SIG-M5 (cell line): ENCODE measurements at places on chromosomes 5 and 9.
A peak's percentile ranks its signal among the peaks of the same experiment; 100 is the strongest.

GRCh38 chr9:137276473-137277328 is 825 bp upstream of the TOR4A start:
- DNase-seq = no peak

DNA sequence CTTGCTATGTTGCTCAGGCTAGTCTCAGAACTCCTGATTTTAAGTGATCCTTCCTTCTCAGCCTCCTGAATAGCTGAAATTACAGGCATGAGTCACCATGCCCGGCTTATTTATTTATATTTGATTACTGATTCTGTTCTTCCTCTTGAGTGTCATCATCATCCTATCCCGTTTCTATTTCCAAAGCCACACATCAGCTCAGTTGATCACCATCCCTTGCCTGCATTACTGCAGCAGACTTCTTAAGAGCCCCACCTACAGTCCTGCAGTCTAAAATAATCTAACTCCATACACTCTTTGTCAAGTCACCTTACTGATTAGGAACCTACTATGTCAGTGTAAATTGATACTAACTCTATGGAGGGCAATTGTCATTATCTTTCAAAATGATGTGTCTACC is 138.9 kb upstream of the RAI14 start:
- no peak for DNase-seq

- no peak for DNase-seq
These were observed 359.4 kb downstream of the ENC1 start for GRCh38 chr5:74281166-74281565.

- DNase-seq = no peak
These were observed 150.3 kb upstream of the GRIA1 start for GRCh38 chr5:153340139-153340538.

- DNase-seq = no peak
These were observed 11.3 kb downstream of the PDGFRB start for GRCh38 chr5:150144246-150144801.

- no peak for DNase-seq
These were observed 45.4 kb upstream of the TDRD7 start for GRCh38 chr9:97366476-97366875.

DNA sequence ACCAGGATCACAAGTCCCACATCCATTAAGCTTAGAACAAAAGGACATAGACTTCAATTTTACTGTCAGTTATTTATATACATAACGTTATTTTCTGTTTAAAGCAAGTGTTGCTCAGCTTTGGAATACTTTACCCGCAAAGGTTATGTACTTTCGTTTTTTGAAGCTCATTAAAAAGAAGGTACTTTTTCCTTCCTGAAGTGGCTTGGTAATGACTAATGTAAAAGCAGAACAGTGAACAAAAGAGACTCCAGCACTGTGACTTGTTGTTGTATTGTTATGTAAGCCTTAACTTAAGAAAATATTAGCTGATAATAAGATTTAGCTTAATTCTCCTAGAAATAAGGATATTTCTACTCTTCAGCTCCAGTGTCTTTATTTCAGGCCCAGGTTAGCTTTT is 97.3 kb upstream of the SLCO6A1 start:
- DNase-seq = no peak

GRCh38 chr9:82127465-82127864 is 138.9 kb downstream of the SPATA31D1 start:
- DNase-seq = no peak

- DNase-seq = peak; percentile 16
These were observed at the start of gene FRMD3 for GRCh38 chr9:83538172-83538889. Gene FRMD3 (minus strand): TSS chr9:83538401. CDS start chr9:83538231, 170 bp downstream.

GRCh38 chr9:91625331-91625730 is 201.7 kb upstream of the NFIL3 start:
- DNase-seq = no peak

DNA sequence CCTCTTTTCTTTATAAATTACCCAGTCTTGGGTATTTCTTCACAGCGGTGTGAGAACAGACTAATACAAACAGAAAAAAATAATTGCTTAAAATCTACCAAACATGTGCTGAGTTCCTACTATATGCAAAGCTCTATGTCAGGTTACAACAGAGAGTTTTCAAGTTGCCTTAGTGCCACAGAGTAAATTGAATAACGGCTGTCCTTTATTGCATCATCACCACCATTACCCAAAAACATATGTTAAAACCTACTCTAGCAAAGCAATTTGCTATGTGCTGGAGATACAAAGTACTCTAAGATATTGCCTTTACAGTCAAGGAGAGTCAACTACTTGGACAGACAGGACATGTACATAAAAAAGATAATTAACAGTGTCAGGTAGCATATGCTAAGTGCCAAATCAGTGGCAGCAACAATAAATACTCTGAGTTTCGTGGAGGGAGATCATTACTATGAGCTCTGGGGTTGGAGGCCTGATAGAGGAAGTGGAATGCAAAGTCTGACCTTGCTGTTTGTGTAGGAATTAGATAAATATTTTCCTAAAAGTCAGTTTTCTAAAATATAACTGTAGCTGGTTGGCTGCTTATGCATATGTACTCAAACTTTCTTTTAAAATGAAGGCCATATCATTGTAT is 1058.7 kb upstream of the WWC1 start:
- no peak for DNase-seq

GRCh38 chr5:56326116-56326515 is 93.0 kb upstream of the ANKRD55 start:
- DNase-seq = no peak

GRCh38 chr5:108264533-108264932 is 117.4 kb downstream of the FBXL17 start:
- DNase-seq = no peak

DNA sequence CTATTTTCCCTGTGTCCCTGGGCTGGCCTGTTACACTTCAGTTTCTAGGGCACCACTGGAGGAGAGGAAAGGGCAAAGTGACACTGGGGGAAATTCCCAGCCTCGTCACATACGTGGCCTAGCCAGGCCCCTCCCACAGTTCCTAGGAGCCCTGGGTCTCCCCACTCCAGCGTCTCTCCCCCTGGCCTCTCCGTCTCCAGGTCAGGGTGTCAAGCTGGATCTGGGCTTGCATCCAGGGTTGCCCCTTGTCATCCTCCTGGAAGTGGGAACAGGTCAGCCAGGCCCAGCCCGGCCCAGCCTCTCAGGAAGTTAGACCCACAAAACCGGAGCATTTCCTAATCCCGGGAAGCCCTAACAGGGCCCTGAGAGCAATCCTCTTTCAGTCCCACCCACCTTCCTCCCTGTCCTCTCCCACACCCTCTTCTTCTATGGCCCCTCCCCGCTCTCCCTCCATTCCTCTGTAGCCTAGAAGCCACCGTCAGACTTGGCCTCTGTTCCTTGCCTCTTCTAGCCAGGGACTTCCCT is 4.7 kb upstream of the TNIP1 start:
- DNase-seq = no peak

- DNase-seq = no peak
These were observed 253.8 kb downstream of the CRB2 start for GRCh38 chr9:123609844-123610243.

GRCh38 chr5:6950860-6951259 is 237.6 kb downstream of the TENT4A start:
- DNase-seq = no peak

DNA sequence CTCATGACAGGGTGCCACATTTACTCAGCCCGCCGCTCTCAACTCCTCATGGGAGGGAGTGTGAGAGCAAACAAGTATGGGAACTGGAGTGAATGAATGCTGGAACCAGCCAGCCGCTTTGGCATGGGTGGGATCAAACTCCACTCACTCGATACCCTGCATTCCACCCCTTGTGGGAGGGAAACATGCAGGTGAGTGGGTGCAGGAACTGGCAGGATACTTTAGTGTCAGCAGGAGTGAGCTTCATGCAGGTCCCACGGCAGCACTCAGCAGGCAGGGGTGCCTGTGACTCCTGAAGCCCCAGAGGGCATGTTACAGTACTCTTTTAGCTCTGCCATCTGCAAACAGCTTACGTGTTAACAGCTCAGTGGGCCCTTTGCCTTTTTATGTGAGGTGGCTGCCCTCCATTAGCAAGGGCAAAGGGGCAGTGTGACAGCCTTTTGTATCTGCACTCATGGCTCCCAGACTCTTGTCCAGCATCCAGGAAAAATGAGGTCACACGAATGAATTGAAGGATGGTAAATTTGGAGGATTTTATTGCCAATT is 433.2 kb upstream of the NMUR2 start:
- DNase-seq = no peak

GRCh38 chr5:59126708-59127573 is 544.1 kb downstream of the RAB3C start:
- DNase-seq = no peak

GRCh38 chr9:137046088-137046787 is at the start of gene NPDC1:
Gene NPDC1 (minus strand): TSS chr9:137046177. CDS start chr9:137045989, 188 bp downstream.
- no peak for DNase-seq

DNA sequence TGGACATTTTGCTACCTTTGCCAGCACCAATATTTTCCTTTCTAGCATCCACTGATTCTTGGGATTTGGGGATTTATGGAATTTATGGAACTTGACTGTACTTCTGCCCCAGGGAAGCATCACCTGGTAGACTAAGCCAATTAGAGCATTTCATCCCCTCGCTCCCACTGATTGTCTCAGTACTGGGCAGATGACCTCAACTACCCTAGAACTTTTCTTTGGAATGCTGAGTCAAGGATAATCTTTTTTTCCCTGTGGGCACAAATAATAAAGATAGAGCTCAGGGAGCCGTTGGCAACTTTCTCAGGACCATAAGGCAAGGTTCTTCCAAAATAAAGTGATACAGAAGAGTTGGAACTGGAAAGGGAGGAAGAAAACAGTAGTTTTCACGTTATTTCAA is 438.4 kb downstream of the PLK2 start:
- DNase-seq = no peak

GRCh38 chr5:145483212-145483611 is 351.9 kb downstream of the PRELID2 start:
- DNase-seq = no peak

- no peak for DNase-seq
These were observed 80.6 kb downstream of the FBXO4 start for GRCh38 chr5:42005561-42006153.

DNA sequence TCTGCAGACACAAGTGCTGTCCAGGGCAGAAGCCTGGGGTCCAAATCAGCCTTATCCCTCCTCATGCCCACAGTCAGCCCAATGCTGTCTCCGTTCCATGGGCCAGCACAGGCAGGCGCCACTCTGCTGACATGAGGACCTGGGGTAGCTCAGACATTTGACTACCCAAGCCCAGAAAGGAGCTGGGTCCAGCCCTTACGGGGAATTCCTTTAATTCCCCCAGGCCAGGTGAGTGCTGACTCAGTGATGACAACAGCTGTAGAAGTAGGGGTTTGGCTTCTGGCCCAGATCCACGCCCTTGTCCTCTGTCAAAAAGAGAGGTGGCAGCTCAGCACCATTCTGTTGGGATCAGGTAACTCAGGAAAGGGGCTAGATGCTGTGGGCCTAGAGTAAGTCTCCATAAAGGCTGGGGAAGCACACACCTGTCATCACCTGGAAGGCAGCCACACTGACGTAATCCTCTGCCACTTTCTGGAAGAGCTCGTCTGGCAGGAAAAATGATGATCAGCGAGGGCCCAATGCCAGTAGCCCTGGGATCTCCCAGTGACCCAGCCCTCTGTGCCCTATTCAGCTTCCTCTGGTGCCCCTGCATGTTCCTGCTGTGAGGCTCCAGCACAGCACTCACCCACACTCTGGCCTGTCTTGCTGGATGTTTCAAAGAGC is 1.9 kb downstream of the RAB24 start:
- DNase-seq = no peak

DNA sequence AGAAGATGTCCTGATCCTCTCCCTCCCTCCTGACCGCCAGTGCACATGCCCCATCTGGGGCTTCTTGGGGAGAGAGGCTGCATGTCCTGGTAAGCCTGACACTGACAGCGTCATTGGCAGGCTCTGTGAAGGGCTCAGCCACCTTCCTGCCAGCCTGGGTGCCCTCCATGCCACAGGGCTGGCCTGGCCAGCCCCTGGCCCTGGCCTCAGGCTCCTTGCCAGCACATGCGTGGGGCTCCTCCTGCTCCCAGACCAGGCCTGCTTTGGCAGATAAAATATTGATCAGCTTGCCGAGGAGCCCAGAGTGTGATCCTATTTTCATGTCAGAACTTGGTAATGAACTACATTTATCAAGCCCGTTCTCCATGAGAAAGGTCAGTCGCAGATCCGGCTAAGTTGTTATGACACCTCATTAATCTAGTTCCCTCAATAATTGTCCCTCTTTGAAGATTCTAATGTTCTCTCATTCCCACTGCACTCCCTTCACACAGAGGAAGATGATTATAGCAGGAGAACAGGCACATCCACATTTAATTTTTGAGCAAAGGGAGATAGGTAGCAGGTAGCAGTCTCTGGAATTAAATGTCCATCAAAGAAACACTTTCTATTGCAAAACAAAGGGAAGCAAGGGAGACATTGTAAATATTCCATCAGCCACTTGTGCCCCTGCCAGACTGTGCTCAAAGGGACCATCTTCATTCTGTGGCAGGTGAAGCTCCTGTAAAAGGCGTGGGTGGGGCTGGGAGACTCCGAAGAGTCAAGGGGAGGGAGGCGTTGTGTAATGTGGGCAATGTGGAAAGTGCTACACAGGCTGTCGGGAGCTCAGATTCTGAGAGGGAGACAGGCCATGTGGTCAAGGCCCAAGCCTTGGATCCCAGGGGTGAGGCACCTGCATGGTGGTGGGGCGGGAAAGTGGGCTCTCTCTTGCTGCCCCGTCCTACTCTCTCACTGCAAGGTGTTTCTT is 272.0 kb downstream of the HSPA4 start:
- no peak for DNase-seq

DNA sequence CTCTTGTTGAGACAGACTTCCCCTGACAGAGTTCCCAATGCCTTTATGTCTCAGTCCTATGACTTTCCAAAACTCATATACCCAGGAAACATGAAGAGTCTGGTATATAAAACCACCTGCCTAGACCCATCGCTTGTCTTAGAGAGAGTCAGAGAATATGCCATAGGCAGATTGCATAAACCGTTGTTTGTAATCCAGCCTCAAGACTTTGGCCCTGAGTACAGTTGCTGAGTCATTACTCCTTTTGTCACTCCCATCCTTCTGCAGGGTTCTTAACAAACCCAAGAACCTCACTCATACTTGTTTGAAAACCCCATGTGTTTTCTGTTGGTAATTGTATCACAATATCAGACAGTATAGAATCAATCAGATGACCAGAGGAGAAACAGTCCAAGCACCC is 616.3 kb downstream of the SLCO4C1 start:
- DNase-seq = peak; percentile 21

DNA sequence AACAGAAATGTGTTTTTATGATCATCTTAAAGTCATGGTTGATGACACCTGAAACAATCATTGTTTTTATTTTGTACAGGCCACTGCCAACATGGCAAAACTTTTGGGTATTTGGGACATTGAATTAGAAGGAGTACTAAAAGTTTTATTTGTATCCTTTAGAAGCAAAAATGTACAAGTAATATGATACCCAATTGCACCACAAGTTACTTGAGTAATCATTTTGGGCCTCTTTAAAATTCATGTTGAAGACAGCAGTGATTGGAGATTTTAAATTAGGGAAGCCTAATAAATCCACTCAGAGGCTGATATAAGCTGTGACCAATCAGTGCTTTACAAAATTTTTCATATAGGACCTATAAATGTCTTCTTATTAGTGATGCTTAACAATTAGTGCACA is 212.9 kb downstream of the MARCHF11 start:
- no peak for DNase-seq

- no peak for DNase-seq
These were observed 81.2 kb downstream of the PHAX start for GRCh38 chr5:126681970-126682369.

- DNase-seq = no peak
These were observed 135.8 kb downstream of the PCSK1 start for GRCh38 chr5:96297290-96297689.
